Hippocampal formation (tissue), 2 donors: ENCODE measurements at places on chromosomes 1 and 21.
A peak's percentile ranks its signal among the peaks of the same experiment; 100 is the strongest.

DNA sequence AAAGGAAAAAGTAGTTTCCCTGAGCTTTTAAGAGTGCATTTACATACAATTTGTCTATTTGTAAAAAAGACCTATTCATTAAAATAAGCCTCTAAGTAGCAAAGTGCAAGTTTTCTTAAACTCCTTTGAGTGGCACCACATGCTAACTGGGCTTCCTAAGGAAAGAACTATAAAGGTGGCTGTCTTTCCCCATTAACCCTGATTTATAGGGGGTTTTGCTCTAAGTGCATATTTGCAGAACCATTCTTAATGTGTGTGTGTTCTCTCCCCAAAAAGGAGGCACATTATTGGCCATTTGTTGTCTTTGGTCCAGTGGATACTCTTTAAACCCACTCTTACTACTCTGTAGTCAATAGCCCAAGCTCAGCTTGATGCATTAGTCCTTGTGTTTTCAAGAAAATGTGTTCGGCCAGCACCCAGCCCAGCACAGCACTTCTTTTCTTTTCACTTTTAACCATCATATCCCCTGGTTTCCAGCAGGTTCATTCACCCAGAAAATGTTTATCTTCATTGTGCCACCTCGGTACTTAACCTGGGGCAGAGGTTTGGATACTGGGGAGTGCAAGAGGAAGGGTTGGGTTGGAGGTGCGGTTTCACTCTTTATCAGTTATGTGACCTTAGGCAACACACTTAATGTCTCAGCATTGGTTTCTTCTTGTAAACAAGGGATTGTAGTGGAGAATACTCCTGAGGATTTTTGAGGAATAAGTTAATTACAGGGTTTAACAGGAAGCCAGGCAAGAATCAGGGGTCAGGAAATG is 161.9 kb upstream of the UBE2U start:
- DNase-seq = no peak

- no peak for DNase-seq
These were observed 15.5 kb upstream of the SERINC2 start for GRCh38 chr1:31397360-31398095.

GRCh38 chr1:21824926-21825325 is 12.9 kb downstream of the LDLRAD2 start:
- DNase-seq = no peak

- DNase-seq = peak; percentile 22
These were observed 71.0 kb upstream of the CSF3R start for GRCh38 chr1:36553591-36554322.

- DNase-seq = no peak
These were observed 186.6 kb upstream of the FGGY start for GRCh38 chr1:59110271-59110670.

DNA sequence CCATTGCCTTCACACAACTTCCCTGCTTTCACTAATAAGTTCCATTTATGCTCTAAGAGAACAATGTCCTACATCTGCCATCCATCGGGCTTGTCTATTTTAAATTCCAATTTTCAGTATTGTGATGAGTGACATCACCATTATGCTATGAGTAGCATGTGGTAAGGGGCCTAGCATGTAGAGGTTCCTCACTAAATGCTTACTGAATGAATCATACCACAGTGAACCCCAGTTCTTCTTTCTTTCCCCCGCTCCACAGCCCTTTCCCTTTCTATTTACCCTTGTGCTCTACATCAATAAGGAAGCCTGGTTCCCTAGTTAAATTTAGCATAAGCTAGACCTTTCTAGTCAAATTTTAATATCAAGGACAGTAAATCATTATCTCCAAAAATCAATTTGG is 195.0 kb upstream of the RGS18 start:
- DNase-seq = no peak

DNA sequence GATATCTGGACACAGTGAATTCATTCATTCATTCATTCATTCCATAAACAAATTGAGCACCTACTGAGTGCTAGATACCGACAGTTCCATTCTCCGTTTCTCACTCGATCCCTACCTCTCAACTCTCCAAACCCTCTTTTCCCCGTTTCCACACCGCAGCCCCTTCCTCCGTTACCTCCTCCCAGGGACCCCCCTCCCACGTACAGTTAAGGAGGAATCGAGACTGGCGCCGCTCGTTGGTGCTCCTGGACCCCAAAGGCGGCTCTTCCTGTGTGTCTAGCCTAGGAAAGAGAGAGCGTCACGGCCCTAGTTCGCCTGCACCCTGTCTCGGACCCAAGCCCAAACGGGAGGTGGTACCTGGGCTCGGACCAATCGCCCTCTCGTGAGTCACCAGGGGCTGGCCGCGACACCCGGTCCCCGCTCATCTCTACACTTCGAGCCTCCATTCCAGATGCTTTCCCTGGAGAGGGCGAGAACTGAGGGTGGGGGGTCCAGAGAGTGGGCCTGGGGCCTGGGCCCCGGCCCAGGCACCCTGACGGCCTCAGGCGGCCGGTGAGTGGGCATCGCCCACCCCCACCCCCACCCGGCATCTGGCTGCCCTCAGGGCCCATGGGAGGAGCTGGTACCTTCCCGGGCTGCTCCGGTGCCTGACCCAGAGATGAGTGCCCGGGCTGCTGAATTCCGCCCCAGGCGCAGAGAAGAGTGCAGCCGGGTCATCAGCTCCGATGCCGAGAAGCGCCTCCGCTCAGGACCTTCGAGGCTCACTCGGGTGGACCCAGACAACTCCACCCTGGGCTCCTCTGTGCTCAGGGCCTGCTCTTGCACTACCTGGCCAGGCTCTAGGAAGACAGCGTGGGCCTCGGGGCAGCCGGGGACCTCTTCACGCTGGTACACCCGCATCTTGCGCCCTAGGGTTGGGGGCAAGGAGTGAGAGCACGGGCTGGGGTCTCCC is 4.9 kb downstream of the ARHGEF19 start:
- no peak for DNase-seq

- DNase-seq = no peak
These were observed 7.2 kb downstream of the CNST start for GRCh38 chr1:246573491-246573890.
